ENCODE measurements at places on chromosomes 3 and 15.

DNA sequence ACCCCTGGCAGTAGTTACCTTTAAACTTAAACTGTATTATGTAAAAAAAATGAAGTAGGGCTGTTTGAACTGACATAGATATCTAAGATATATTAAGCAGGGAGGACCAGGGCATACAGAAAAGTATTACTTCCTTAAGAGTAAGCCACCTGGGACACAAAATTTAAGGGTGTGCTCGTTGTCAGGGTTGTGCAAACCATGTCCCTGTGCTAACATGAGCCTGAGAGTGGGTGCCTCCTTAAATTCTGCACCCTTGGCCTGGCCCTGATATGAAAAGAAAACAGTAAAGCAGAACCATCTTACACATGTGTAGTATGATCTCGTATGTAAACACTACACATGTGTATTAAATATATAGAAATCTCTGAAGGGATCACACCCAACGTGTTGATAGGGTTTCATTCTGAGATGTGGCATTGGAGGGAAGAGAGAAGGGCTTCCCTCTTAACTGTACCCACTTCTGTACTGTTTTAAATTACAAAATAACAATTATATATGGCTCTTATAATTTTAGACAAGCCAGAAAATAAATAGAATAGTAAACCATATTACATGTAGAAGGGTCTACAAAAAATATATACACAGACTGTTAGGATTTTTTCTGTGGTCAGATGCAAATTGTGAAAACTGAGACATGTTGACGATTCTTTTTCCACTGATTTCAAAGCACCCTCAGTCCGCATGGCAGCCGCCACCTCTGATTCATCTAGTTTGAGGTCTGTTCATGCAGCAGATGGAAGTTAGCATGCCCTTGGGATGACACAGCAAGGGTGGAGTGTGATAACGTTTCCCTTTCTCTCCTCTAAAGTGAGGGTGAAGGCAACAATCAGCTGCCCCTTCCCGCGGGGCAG, 400.8 kb upstream of the PROK2 start:
- H3K27me3 ChIP-seq: peaks cover 34% of the 10 kb centered on the region
- no peak for DNase-seq
- no peak overlapping the region for H3K27ac ChIP-seq
- no peaks in the 10 kb centered on the region for H3K36me3 ChIP-seq
- no peaks in the 10 kb centered on the region for H3K4me1 ChIP-seq

DNA sequence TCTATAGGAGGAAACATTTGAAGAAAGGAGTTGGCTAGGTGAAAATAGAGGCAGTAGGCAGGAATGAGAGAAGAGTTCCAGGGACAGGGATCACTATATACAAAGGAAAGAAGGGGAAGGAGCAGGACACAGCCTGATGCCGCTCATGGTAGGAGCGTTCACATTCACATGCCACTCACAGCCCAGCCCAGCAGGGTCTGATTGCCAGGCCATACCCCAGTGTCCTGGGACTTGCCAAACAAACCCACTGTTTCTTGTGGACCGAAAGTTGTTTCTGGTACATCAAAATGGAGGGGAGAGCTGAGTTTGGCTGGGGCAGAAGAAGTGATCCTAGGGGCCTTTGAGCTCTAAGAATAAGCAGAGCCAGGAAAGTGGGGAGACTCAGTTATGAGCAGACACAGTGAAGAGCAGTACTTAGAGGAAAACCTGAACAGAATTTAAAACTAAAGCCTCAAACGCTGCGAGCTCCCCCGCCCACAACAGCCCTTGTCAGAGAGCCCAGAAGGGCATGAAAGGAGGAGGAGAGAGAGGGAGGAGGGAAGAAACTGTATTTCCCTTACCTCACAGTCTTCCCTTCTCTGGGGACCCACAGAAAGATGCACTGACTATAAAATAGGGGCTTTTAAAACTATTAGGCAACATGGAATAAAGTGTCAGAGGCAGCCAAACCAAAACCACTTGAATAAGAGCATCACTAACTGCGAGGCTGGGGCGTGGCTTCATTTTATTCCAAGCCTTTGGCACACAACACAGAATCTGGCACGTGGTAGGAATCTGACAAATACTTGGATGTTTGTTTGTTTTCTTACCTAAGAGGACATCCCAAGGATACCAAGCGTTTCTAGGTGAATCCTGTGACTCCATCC, 129.0 kb downstream of the RPL22L1 start:
- no peak for DNase-seq
- no peaks in the 10 kb centered on the region for H3K36me3 ChIP-seq
- H3K4me1 ChIP-seq: no peaks in the 10 kb centered on the region
- H3K4me3 ChIP-seq: no peak overlapping the region
- no peak overlapping the region for H3K27ac ChIP-seq

- H3K27ac ChIP-seq: no peak overlapping the region
- no peaks in the 10 kb centered on the region for H3K36me3 ChIP-seq
- H3K4me3 ChIP-seq: no peak overlapping the region
- DNase-seq: no peak
- peaks cover 36% of the 10 kb centered on the region for H3K27me3 ChIP-seq
- H3K4me1 ChIP-seq: no peaks in the 10 kb centered on the region
Measured at GRCh38 chr3:186668426-186668825, 2.6 kb downstream of the HRG start.

- H3K27me3 ChIP-seq: no peaks in the 10 kb centered on the region
- H3K27ac ChIP-seq: peak overlapping the region; percentile 46
- peak overlapping the region; percentile 37 for H3K4me3 ChIP-seq
- no peaks in the 10 kb centered on the region for H3K36me3 ChIP-seq
Measured at GRCh38 chr15:39609166-39609916, 28.5 kb downstream of the THBS1 start.

DNA sequence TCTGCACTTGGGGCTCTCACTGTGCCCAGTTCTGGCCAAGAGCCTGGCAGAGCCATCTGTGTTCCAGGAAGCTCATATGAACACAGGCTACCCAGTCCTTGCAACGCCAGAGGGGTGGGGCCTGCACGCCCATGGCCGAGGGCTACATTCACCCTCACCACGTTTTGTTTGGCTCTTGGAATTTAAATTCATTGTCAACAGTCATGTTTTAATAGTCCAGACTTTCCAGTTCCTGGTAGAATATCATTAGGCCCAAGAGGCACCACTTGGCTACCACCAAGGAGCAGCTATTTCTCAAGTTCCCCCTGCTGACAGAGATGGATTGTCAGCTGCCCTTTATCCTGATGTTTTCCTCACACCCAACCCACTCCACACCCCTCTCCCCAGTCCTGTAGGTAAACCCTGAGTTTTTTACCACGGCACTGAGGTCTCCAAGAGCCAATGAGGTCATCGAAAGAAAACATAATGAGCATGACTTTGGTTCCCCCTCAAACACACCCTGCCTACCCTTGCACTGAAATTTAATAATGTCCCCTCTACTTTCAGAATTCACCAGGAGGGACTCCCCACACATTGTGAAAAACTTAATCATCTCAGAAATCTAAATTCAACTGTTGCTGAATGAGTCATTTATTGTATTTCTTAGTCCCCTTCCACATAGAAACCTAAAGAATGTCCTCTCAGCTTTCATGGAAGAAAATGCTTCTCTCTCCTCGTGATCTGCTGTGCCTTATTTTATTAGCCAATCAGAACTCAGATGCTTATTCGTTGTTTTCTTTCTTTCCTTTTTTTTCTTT, 125.1 kb downstream of the SHQ1 start:
- peaks cover 10% of the 10 kb centered on the region for H3K27me3 ChIP-seq
- no peaks in the 10 kb centered on the region for H3K36me3 ChIP-seq
- no peaks in the 10 kb centered on the region for H3K4me1 ChIP-seq
- no peak for DNase-seq
- H3K27ac ChIP-seq: peak overlapping the region; percentile 40

DNA sequence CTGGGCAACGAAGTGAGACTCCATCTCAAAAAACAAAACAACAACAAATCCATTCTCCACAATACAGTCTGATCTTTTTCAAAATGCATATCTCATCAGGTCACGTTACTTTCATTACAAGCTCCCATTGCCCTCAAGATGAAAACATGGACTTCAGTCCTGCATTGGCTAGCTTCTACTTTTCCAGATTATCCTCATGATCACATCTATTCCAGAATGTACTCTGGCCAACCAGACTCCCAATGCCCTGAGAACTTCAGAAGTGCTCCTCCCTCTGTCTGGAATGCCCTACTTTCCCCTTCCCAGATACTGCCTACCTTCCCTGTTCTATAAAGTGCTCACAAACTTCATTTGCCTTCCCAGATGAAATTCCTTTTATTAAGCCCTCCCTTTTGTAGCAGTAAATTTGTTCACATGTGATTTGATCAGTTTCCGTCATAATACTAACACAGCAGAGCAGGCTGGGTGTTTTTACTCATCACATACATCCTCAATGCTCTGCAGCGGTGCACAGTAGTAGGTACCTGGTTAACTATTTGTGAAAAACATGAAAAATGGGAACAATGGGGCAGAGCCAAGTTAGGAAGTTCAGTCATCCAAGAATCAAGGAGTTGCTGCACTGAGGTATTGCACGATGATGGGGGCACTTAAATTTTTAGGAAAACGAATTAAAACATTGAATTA, 5.3 kb downstream of the RPL22L1 start:
- H3K4me1 ChIP-seq: peaks cover 15% of the 10 kb centered on the region
- peak overlapping the region; percentile 9 for H3K27ac ChIP-seq
- H3K4me3 ChIP-seq: no peak overlapping the region
- DNase-seq: no peak
- H3K27me3 ChIP-seq: no peaks in the 10 kb centered on the region

- H3K36me3 ChIP-seq: no peaks in the 10 kb centered on the region
- H3K27ac ChIP-seq: peak overlapping the region; percentile 61
- H3K4me3 ChIP-seq: no peak overlapping the region
- H3K4me1 ChIP-seq: peaks cover 30% of the 10 kb centered on the region
- H3K27me3 ChIP-seq: no peaks in the 10 kb centered on the region
Measured at GRCh38 chr3:107954845-107955244, 136.0 kb downstream of the CD47 start.

GRCh38 chr15:27831384-27832236, 267.5 kb downstream of the OCA2 start:
- H3K4me1 ChIP-seq: no peaks in the 10 kb centered on the region
- no peak overlapping the region for H3K4me3 ChIP-seq
- H3K36me3 ChIP-seq: no peaks in the 10 kb centered on the region
- H3K27me3 ChIP-seq: no peaks in the 10 kb centered on the region

DNA sequence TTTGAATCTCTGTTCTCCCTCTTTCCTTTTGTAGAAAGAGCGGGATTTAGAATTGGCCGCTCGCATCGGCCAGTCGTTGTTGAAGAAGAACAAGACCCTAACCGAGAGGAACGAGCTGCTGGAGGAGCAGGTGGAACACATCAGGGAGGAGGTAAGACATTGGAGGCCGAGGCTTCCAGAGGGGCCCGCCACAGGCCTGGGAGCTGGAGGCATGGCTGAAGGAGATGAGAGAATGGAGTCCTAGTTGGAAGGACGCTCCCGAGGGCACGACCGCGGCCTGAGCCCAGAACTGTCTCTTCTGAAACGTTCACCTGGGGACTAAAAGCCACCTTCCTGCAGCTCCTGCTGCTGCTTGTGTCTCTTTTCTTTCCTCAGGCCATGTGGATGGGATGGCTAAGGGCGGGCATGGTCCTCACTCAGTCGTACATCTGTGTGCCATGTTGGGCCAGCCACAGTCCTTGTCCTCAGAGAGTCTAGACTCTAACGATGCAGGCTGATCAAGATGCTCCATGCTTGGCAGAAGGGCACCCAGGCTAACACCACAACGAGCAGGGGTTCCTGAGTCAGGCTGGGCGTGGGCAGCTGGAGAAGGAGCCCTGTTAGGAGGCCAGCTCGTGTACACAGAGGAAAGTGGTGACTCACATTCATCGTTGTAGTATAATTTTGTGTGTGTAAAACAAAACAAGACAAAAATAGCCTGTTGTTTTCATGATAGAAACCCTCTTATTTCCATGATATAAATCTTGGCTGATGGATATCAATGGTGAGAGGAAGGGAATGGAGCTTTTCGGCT, 81.1 kb downstream of the CCK start:
- peak overlapping the region; percentile 2 for H3K27ac ChIP-seq
- H3K27me3 ChIP-seq: no peaks in the 10 kb centered on the region
- no peak overlapping the region for H3K4me3 ChIP-seq
- H3K4me1 ChIP-seq: no peaks in the 10 kb centered on the region

DNA sequence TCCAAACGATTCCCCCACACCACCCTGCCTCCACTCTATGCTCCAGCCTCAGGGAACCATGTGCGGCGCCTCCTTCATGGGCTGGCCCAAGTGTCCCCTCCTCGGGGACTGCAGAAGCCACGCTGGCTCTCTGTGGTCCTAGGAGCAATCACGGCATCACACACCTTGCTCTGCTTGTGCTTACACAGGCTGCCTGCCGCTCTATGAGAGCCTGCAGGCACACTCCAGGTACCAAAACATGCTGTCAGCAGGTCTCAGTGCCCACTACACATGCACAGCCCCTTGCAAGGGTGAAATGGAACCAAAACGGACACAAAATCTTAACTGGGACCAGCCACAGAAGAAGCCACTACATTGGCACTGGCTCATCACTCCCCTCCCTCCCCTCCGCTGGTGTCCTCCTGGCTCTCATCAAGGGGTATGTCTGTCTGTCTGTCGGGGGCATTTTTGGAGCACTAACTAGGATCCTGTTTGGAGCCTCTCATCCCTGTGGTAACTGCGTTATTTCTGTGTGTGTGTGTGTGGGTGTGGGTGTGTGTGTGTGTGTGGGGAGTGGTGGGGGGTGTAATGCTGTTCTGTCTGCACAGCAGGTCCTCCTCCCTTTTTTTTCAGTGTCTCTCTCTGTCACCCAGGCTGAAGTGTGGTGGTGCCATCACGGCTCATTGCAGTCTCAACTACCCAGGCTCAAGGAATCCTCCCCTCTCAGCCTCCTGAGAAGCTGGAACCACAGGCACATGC, 60.6 kb downstream of the DHX30 start:
- H3K4me3 ChIP-seq: no peak overlapping the region
- H3K27ac ChIP-seq: peak overlapping the region; percentile 13
- peaks cover 20% of the 10 kb centered on the region for H3K36me3 ChIP-seq

DNA sequence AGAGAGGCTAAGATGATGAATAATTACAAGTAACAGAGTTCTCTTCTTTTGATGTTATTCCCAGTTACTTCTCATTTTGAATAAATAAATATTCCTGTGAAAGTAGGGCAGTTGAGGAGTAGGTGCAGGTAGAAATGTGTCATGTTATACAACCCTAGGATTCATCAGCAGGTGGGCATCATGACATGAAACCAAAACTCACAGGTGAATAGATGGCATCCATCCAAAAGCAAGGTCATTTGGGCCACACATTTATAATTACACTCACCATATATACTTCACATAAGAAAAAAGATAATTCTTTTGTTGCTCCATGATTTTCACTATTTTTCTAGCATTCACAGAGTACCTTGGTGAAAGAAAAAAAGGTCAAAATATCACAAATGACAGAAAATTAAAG, 273.6 kb downstream of the ZBBX start:
- H3K27ac ChIP-seq: no peak overlapping the region
- H3K4me3 ChIP-seq: no peak overlapping the region
- H3K36me3 ChIP-seq: no peaks in the 10 kb centered on the region
- no peaks in the 10 kb centered on the region for H3K4me1 ChIP-seq

DNA sequence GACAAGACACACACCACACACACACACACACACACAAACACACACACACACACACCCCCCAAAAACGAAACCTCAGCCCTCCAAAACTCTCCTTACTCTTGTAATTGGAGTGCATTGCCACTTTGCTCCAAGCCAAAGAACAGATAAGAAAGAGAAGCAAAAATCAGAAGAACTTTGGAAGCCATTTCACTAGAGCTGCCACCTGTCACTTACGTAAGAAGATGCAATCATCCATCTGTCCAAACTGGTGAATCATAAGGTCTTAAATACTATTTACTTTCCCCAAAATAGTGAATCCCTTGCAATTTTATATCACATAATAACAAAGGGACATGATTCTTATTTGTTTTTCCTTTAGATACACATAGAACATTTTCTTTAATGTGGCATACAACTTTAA, 285.4 kb downstream of the ZBTB20 start:
- no peaks in the 10 kb centered on the region for H3K36me3 ChIP-seq
- no peaks in the 10 kb centered on the region for H3K27me3 ChIP-seq
- DNase-seq: no peak

All from effector memory CD8-positive, alpha-beta T cell (primary cell).